Activated CD8-positive, alpha-beta memory T cell treated with anti-CD3 and anti-CD28 coated beads for 48 hours (primary cell): ENCODE measurements at places on chromosomes 1 and 21.

GRCh38 chr1:176450526-176450925 is 12.4 kb upstream of the PAPPA2 start:
- DNase-seq = no peak

DNA sequence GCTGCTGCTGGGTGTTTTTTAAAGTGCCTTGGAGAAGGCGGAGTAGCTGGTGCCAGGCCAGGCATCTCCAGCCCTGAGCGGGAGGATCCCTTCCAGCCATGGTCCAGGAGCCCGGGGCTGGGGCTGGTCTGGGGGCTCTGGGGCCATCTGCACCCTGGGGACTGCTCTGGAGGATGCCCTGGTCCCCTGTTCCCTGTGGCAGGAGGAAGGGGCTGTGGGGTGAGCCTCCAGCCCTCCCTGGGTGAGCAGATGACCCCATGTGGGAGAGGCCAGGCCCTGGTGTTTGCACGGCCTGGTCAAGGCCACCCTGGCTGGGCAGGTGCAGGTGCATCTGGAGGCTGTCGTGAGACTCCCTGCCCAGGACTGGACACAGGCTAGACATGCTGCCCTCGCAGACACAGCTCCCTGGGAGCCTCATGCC is 56.7 kb downstream of the SLX9 start:
- no peak for DNase-seq

DNA sequence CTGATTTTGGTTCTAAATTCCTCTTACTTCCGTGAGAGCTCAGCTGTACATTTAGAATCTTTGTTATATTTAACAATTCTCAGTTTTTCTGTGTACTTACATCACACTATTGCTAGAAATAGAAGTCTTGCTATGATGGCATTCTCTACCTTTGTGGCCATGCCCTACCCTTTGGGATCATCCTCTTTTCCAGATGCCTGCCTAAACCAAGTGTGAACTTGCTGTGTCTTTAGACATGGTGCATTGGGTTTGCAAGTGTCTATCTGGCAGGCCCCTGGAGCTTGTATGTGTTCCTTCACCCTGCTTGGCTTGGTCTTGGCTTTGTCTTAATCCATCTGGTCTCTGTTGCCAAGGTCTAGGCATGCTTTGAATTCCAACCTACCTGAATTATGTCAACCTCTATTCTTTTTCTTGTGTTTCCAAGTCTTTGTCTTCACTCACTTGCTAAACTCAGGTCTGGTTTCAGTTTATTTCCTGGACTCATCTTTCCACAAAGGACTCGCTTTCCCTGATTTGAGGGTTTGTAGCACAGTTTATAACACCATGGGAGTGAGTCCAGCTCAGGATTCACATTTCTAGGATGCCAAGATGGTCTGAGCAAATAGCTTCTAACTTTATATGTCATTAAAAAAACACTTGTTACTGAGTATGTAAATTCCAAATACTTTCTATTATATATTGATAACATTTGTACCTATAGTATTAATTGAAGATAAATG is 20.6 kb upstream of the APOBEC4 start:
- no peak for DNase-seq

- DNase-seq = no peak
These were observed 39.5 kb downstream of the EPHB2 start for GRCh38 chr1:22749919-22750684.

- DNase-seq = no peak
These were observed 28.8 kb upstream of the ZBTB18 start for GRCh38 chr1:244022311-244022710.

- DNase-seq = no peak
These were observed 1.2 kb downstream of the CD34 start for GRCh38 chr1:207909687-207910086.
